Testis (tissue), 5 donors: ENCODE measurements at places on chromosomes 2 and 18. TPM values are rescaled to one million over a fixed set of nuclear protein-coding genes. Genes with fewer than 3 reads are reported as not detected.

Gene PFN4
- total RNA-seq, result 62.8 TPM

Gene RTP5
- 0.93 TPM for total RNA-seq

Gene CCDC150
- 52.0 TPM for total RNA-seq

Gene TRAF3IP1
- 38.0 TPM for total RNA-seq

GRCh38 chr2:176534798-176535466 lies 265.7 kb downstream of the MTX2 start:
- DNase-seq, result no peak

- DNase-seq, result peak; percentile 45
These were observed 693 bp downstream of the UBE2F start for GRCh38 chr2:237967463-237967951.

DNA sequence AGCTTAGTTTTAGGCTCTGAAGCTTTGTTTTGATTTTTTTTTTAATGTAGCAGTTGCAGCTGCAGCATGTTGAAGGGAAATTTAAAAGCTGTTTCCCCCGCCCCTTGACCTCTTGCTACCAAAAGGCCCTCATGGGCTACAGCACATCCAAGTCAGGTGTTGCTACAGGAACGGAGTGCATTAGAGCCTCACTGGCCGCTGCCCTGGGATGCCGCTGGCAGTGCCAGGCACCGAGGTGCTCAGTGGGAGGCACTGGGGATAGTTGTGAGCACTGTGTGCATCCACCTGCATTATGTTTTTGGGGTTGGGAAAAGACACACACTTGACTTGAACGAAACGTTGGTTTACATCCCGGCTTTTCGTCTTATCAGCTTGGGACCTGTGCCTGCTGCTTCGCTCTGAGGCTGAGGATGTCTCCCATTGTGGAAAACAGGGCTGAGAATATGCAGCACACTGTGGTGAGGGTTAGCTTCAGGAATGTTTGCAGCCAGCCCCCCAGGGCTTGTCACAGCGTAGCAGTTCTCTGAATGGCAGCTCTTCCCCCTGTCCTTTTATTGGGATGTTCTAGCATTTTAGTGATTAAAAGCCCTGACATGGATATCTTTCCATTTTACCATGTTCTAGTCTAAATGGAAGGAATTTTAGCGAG lies 24.1 kb downstream of the DCDC2C start:
- no peak for DNase-seq

- DNase-seq, result no peak
These were observed 201.5 kb upstream of the ITGA4 start for GRCh38 chr2:181255651-181256050.

- no peak for DNase-seq
These were observed 170.0 kb upstream of the ARL4C start for GRCh38 chr2:234666911-234667310.

- DNase-seq, result no peak
These were observed 21.5 kb downstream of the RND3 start for GRCh38 chr2:150465703-150466569.

GRCh38 chr18:9696112-9696511 lies 12.0 kb upstream of the RAB31 start:
- no peak for DNase-seq

GRCh38 chr18:76980663-76981395 lies 151.8 kb downstream of the MBP start:
- no peak for DNase-seq

DNA sequence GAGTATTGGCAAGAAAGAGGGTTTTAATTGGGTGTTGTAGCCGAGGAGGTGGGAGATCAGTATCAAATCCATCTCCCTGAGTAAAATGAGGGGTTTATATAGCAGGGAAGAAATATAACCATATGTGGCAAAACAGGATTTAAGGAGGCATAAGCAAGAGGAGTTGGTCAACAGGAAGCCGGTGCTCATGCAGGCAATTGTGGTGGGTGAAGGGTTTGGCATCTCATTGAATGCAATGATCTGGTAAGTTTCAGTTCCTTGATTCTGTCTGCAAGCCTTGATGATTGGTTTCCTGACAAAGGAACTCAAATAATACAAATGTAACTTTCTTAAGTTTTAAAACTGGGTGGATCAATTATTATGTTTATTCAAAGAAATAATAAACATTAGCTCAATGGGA lies 564.4 kb upstream of the LINC00305 start:
- no peak for DNase-seq

- DNase-seq, result no peak
These were observed 132.1 kb upstream of the MAP3K20 start for GRCh38 chr2:172943539-172943938.

- no peak for DNase-seq
These were observed 173.1 kb upstream of the STON1 start for GRCh38 chr2:48356701-48357325.
